ENCODE measurements at places on chromosomes 4 and X. TPM values are rescaled to one million over a fixed set of nuclear protein-coding genes. Genes with fewer than 3 reads are reported as not detected.

HSPA4L gene
- 13.1 TPM for total RNA-seq

FRAS1 gene
- total RNA-seq = 0.81 TPM

SSX4 gene
- not detected for total RNA-seq

BTC gene
- total RNA-seq = 0.14 TPM

FAM3A gene
- total RNA-seq = 47.5 TPM

ANKRD37 gene
- 47.6 TPM for total RNA-seq

CHRDL1 gene
- total RNA-seq = not detected

ENAM gene
- total RNA-seq = not detected

GATA1 gene
- total RNA-seq = not detected

CYSLTR1 gene
- not detected for total RNA-seq

SCD5 gene
- 16.6 TPM for total RNA-seq

SLC26A1 gene
- 0.41 TPM for total RNA-seq

GYPE gene
- total RNA-seq = not detected

HOPX gene
- not detected for total RNA-seq

PABPC4L gene
- 7.8 TPM for total RNA-seq

GAGE1 gene
- 2.7 TPM for total RNA-seq

USP17L12 gene
- total RNA-seq = not detected

GUCY1B1 gene
- 6.1 TPM for total RNA-seq

CA5B gene
- total RNA-seq = 5.7 TPM

MAGEB2 gene
- not detected for total RNA-seq

ZCCHC12 gene
- not detected for total RNA-seq

FAM200B gene
- 75.9 TPM for total RNA-seq

IL1RAPL2 gene
- total RNA-seq = not detected

SPANXN2 gene
- total RNA-seq = not detected

MAGEE2 gene
- total RNA-seq = not detected

TNIP3 gene
- 1.9 TPM for total RNA-seq

SPANXA1 gene
- 2.1 TPM for total RNA-seq

GLUD2 gene
- 2.5 TPM for total RNA-seq

CPLX1 gene
- total RNA-seq = 0.64 TPM

ENPP6 gene
- total RNA-seq = not detected

SEPTIN11 gene
- total RNA-seq = 73.5 TPM

IL13RA1 gene
- total RNA-seq = 38.9 TPM

IL2 gene
- not detected for total RNA-seq
